Suppressor macrophage treated with lipopolysaccharide for 1 hour (primary cell): ENCODE measurements at places on chromosomes 7 and 10.

- peak; percentile 50 for DNase-seq
These were observed 138.8 kb downstream of the OAT start for GRCh38 chr10:124279882-124280281.

GRCh38 chr10:128149267-128150014 lies 23.2 kb upstream of the MKI67 start:
- DNase-seq = no peak

GRCh38 chr10:106082865-106083264 lies 1081.6 kb downstream of the SORCS1 start:
- DNase-seq = no peak

DNA sequence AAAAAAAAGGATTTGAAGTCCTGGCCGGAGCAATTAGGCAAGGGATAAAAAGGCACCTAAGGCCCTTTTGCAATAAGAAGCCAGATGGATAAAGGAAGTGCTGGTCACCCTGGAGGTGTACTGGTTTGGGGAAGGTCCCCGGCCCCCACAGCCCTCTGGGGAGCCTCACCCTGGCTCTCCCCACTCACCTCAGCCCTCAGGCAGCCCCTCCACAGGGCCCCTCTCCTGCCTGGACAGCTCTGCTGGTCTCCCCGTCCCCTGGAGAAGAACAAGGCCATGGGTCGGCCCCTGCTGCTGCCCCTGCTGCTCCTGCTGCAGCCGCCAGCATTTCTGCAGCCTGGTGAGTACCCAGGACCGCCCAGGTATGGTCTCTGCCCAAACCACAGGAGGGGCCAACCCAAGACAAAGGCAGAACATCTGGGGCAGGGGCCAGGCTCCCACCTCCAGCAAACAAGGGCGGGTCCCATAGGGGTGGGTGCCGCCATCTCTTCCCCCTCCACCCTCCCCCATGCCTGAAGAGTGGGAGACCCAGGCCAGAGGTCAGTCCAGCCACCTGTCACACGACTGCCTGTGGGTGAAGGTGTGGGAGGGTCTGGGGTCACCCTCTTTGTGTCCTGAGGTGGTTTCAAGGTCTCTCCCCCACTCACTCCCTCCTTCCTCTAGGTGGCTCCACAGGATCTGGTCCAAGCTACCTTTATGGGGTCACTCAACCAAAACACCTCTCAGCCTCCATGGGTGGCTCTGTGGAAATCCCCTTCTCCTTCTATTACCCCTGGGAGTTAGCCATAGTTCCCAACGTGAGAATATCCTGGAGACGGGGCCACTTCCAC lies at the start of gene PILRB:
PILRB (plus strand) TSS at position 91 of the 830 bp plus-strand sequence; CDS start at position 277, 186 bp downstream.
- no peak for DNase-seq

- DNase-seq = peak; percentile 97
These were observed 9.7 kb upstream of the ZFAND2A start for GRCh38 chr7:1169409-1170368.

DNA sequence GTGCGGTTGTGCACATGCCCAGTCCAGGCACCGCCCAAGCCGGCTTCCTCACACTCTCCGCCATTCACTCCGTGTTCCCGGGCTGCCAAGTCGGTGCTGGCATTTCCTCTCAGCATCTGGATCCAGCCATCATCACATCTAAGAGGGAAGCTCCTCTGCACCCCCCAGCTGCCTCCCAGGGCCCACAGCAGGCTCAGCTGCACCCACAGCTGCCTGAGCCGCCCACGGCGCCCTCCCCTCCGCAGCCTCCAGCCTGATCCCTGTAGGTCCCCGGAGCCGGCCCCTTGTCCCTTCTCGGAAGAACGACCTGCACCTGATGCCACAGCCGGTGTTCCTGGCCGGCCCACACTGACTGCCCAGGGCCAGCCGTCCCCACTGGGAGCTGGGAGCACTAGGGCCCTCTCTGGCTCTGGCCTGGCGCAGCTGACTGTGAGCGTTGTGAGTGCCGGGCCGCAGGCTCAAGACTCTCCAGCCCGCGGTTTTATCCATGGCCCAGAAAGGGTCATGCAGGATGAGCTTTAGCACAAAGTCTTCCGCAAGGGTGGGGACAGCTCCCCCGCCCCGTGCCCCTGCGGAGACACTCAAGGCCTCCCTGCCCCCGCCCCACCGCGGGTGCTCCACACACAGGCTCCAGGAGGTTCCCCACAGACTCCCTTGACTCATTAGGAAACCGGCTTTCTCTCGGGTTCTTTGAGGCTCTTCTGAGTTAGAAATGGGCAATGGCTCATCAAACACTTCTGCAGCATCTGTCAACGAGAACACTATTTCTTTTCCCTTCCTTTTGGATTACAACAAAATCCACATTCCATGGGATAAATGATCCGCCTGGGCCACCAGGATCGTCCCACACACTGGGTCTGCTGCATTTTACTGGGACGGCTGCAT lies 31.2 kb downstream of the CFAP46 start:
- DNase-seq = no peak

GRCh38 chr7:123746931-123747488 lies 1.8 kb downstream of the WASL start:
- DNase-seq = no peak

GRCh38 chr10:132455441-132455971 lies 58.5 kb downstream of the PWWP2B start:
- no peak for DNase-seq

- DNase-seq = no peak
These were observed 36.0 kb upstream of the PDGFA start for GRCh38 chr7:555551-556160.

DNA sequence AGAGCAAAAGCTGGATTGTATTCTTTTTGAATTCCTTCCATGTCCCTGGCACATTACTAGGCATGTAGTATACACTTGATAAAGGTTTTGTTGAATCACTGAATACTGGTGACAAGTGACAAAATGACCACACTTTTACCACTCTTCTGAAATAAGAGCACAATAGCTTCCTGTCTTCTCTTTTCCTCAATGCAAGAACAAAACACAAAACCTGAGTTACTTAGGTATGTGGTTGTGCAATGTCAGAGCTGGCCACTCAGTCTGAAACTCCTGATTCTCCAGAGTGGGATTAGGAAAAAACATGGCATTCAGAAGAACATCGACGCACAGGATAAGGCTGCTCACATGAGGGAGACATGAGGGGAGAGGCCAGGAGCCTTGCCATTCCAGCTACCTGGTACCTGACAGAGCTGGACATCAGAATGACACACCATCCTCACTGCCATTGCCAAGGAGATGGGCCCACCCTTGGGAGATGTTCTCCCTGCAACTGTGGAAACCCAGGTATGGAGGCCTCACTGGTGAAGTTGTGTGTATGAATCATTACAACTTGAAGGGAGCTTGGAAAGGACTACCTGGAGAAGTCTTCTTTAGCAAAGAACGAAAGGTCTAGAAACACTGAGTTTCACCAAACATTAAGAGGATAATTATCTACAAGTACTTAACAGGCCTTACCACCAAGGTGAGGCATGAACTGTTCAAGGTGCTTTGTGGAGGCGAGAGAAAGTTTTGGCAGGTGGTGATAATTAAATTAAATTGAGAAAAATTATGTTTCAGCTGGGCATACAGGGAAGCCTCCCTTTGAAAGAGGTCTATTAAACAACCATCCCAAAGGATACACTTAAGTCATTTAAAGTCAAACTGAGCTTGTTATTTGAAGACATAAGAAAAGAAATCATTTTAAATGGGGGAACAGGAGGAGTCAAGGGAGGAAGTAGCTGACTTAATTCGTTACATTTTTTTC lies 246.5 kb upstream of the AOAH start:
- no peak for DNase-seq

DNA sequence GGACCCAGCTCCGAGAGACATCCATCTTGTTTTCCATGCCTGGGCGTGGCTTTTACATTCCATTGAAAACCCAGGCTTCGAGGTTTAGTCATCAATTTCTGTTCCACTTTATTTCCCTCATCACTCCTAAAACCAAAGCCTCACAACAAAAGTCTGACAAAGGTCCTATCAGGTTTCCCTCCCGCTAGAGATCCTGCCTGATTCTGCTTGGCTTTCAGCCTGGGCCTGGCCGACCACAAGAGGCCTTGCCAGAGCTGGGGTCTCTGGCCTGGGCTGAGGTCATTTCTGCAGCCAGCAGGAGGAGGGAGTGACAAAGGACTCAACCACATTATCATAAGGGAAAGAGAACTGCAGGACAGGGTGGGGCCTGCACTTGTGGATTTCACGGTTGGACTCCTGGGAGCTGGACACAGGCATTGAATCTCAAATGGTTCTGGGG lies 167.0 kb downstream of the FANK1 start:
- DNase-seq = no peak

- peak; percentile 11 for DNase-seq
These were observed 8.5 kb upstream of the NRCAM start for GRCh38 chr7:108464743-108465142.

DNA sequence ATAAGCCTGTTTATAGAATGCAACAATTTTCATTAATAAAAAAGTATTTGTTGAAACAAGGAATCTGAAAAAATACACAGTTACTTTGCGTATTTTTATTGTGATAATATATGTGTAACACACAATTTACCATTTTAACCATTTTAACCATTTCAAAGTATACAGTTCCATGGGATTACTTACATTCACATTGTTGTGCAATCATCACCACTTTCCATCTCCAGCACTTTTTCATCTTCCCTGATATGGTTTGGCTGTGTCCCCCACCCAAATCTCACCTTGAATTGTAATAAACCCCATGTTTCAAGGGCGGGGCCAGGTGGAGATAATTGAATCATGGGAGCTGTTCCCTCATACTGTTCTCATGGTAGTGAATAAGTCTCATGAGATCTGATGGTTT lies 61.3 kb upstream of the GLCCI1 start:
- DNase-seq = no peak

DNA sequence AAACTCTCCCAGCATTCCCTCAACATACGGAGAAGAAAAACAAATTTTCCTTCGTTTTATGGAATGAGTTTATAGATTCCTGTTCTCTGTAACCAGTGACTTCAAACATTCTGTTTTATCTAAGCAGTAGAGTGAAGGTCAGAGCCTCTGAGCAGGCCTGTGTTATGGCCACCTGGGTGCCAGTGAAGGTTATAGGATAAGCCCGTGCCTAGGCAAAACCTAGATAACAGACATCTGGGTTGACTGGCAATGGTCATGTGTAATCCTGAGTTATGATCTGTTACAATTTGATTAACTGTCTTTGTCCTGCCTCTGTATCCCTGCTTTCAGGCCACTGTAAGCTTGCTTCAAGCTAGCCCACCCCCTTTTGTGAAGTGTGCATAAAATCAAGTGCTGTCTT lies 8.3 kb downstream of the LSM5 start:
- no peak for DNase-seq

DNA sequence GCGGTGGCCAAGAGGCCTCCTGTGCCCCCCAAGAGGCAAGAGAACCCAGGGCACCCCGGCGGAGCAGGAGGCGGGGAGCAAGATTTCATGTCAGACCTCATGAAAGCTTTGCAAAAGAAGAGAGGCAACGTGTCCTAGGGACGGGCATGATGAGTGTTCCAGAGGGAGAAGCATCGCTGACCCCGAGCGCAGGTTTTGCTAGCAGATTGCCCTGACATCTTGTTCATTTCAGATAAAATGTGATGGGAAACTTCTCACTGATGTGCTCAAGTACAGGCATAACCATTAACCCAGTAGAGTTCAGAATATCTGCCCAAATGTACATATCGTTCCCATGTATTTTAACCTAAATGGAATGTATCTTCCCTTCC lies 129.2 kb downstream of the APBB1IP start:
- DNase-seq = no peak

- DNase-seq = no peak
These were observed 26.6 kb downstream of the GPER1 start for GRCh38 chr7:1114505-1114904.

DNA sequence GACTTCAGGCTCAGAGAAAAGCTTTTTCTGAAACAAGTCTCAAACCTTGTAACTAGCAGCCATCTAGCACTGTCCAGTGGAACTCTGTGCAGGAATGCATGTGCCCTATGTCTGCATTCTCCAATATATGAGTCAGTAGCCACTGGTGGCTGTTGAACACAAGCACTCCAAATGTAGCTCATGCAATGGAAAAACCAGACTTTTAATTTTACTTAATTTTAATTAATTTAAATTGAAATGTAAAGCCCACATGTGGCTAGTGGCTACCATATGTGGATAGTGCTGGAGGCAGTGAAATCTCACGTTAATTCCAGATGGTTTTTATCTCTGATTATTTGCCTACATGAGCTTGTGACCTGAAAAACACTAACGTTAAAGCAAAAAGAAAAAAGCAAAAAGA lies 225.1 kb downstream of the GATA3 start:
- DNase-seq = no peak

DNA sequence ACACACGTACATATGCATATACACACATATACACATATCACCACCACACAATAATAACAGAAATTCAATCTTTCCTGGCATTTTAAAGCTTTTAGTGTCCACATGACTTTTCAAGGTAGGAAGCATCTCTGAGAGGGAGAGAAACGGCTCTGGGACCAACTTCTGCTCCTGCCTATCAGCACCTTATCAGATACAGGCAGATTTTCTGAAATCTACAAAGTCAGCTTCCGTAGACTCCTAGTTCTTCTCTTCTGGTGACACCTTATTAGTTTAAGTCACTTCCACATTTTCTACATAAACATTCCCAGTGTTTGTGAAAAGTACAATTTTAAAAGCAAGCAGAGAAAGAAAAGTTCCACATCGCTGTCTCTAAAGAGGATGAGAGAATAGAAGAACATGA lies 74.5 kb downstream of the ZNF22 start:
- DNase-seq = no peak

GRCh38 chr10:120793088-120793487 lies 58.1 kb upstream of the WDR11 start:
- no peak for DNase-seq

DNA sequence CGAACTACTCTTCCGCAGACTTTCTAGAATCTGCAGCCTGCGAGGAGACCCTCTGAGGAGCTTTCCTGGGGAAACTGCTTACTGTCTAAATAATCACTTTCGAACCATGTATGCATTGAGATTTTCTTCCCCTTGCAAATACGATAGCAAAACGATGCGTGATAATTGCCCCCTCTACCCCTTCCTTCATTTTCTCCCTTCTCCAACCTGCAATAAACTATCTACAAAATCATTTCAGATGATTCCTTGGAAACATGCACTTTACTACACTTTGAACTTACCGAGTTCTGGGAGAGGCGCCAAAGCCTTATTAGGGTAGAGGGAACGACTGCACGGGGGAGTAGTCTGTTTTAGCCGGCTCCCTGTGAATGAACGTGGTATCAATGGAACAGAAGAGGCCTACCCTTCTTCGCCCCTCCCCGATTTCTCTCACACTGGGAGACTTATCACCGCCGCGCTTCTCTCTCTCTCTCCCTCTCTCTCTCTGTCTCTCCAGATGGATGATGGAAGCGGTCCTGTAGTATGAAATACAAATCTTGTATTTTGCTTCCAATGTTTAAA lies at the start of gene FGFBP3:
FGFBP3 (minus strand) TSS at position 370 of the 561 bp plus-strand sequence. CDS start 517 bp downstream, outside the sequence.
- DNase-seq = peak; percentile 30

- peak; percentile 61 for DNase-seq
These were observed 216.5 kb downstream of the VTI1A start for GRCh38 chr10:112663234-112664125.

GRCh38 chr7:155378580-155378934 lies 79.4 kb upstream of the EN2 start:
- DNase-seq = no peak
